ENCODE measurements at places on chromosomes 11 and 22.

- no peak for DNase-seq
These were observed 16.2 kb downstream of the OTOG start for GRCh38 chr11:17563231-17563646.

GRCh38 chr11:23123753-23124152 is 263.5 kb upstream of the CCDC179 start:
- no peak for DNase-seq

DNA sequence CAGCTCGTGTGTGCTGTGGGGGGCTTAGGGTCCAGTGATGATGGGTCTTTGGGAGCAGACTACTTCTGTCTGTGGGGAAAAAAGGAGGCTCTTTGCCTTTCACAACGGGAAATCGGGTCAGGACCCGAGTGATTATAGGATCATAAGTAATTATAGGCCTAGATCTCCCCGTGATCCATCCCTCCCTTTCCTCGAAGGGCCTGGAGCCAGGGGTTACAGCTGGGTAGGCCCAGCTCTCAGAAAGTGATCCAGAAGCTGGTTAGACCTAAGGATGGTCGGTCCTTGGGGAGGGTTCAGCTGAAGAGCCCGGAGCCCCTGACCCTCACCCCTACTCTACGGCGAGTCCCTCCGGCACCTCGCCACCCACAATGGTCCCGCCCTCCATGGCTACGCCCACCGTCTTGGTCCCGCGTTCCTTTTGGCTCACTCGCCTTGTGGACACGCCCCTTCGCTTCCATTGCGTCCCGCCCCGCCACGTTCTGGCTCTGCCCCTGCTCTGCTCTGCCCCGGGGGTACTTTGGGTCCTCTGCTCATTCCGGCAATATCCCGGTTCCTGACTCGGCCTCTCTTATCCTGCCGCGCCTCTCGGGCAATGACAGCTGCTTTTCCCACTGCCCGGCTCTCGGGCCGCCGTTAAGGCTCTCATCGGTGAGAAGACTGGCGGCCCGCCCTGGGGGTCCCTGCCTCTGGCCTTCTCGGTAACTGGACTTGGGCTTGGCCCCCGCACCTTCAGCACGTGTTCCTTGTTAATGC is 5.0 kb downstream of the IGSF22 start:
- DNase-seq: peak; percentile 33

GRCh38 chr11:68684385-68685356 is at the start of gene GAL:
TSS of gene GAL (plus strand) at chr11:68684544. CDS start at chr11:68684924, 380 bp downstream.
- no peak for DNase-seq

GRCh38 chr22:37121887-37122591 is 12.5 kb upstream of the TMPRSS6 start:
- no peak for DNase-seq

DNA sequence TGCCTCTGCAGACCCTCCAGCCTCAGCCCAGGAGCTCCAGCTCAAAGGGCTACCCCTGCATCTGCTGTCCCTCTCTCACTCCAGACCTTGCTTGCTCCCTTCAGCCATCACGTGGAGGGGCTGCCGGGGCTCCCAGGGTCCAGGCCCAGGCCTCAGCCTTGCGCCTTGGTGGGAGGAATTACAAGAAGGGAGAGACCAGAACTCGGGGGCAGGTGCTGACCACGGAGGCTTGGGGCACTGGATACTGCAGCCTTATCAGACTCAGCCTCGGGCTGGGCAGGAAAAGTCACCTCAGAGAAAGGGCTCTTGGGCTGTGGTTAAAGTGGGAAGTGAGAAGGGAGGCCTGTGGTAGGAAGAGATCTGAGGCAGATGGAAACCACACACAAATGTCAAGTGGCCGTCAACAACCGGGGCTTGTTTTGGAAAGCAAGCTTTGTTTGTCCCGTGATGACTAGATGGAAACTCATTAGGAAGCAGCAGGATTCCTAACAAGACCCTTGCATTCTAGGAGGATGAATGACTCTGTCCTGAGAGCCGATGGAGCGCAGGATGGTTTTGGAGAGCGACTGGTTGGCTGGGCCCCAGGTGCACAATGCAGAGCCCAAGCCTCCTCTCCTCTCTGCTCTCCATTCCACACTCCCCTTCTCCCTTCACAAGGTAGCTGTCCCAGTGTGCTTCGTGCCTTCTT is 1321.7 kb downstream of the TBC1D22A start:
- DNase-seq: no peak

DNA sequence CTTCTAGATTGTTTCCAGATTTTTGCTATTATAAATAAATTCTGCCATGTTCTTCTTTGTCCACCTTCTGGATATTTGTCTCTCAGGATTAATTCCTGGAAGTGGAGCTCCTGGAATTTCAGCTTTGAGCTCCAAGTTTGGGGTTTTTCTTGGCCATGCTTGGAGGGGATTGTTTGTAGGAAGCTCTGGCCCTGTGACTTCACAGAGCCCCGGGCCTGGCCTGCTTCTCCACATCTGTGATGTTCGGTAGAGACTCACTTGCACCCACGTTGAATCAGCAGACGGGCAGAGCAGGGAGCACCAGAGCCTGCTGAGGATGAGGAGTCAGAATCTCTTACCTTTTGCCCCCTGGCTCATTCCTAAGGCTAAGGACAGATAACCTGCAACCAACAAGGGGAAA is 35.7 kb downstream of the LRRC32 start:
- DNase-seq: no peak

DNA sequence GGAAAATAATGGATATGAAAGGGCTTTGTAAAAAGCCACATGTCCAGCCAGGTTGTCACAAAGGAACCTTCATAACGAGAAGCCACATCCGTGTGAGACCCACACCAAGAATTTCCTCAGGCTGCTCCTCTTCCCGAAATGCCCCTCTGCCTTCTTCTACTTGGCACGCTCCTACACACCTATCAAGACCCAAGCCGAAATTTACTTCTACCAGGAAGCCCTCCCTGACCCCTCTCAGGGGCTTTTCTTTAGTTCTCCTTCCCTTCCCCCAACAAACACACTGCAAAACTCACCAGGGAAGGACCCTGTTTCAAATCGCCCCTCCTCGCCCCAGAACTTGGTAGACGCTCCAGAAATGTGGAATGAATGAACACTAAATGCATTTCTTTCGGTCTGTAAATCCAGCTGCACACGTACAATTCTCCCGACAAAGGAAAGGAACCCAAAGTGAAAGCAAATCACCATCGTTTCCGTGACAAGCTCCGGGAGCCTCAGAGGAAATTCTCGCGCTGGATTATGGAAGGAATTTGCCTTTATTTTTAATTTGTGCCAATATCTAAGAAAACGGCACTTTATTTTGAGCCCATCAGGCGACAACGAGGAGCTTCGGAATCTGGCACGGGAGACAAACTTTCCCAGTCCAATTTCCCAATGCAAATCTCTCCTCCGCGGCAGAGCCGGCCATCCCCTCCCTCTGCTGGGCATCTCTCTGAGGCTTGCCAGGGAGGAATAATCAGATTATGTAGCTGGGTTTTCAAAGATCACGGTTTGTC is 13.2 kb upstream of the SHISAL1 start:
- no peak for DNase-seq

- DNase-seq: no peak
These were observed 583 bp upstream of the PKP3 start for GRCh38 chr11:393219-394033.

- DNase-seq: no peak
These were observed 7.5 kb downstream of the ALDH3B2 start for GRCh38 chr11:67666676-67667489.

DNA sequence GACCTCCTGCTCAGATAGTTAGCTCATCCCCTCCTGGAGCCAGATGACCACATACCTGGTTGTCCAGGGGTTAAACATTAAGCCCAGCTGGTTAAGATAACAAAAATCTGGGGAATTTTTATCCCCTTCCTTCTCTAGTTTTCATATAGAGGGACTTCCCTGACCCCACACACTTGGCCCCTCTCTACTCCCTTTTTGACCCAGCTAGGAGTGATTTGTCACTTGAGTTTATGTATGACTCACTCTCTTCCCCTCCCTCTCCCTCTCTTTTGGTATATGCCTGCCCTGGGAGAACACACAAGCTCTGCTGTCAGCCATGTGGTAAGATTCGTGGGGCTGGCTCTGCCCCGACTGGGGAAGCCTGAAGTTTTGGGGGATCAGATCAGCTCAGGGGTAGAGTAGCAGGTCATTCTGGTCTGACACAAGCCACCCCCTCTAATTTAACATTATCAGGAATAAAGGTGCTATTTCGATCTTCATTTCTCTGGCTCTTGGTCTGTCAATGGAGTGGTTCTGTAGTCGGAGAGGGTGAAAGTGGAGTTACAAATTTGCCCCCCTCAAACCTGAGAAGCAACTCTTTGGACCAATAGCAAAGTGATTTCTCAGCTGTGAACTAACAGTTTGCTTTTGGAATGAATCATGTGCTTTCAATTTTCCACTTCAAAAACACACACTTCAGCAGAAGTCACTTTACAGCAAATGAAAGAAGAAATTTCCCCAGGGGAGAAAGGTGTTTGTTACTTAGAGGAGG is 415.3 kb upstream of the CADM1 start:
- no peak for DNase-seq

DNA sequence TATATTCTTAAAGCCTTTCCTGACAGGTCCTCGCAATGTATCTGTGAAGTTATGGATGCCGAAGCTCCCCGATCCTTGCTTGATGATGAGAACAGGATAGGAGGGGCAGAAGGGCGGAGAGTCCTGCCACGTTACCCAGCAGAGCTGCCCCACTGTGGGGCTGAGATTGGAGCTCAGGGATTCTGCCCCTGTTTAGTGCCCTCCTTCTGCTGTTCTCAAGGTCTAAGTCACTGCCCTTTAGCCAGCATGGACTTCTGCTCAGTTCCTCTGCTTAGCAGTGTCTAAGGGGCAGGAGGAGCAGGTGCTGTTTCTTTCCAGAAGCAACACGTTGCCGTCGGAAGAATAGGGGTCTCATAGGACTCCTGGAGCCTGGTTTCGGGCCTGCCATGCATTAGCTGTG is 164.2 kb upstream of the B3GAT1 start:
- DNase-seq: no peak

DNA sequence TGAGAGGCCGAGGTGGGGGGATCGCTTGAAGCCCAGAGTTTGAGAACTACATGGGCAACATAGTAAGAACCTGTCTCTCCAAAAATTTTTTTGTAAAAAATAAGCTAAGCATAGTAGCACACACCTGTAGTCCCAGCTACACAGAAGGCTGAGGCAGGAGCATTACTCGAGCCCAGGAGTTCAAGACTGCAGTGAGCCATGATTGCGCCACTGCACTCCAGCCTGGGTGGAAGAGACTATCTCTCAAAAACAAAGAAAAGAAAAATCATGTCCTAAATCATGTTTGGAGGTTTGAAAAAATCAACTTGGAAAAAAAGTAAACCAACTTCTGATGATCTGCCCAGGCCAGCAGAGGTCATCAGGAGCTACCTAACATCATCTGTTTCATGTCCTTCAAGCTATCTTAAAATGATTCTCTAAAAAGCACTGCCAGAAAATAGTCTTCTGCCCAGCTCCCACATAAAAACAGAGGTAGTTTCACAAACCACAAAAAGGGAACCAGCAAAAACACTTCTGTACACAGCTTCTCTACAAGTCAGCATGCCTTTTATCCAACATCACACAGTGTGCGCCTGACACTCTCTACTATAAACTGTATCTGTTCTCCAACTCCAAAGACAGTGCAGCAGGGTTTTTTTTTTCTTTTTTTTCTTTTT is 165.0 kb downstream of the SOX6 start:
- no peak for DNase-seq

GRCh38 chr22:43740587-43741270 is 71.4 kb downstream of the EFCAB6 start:
- no peak for DNase-seq

- DNase-seq: no peak
These were observed 521 bp downstream of the PES1 start for GRCh38 chr22:30591191-30591587.

- no peak for DNase-seq
These were observed 6.3 kb downstream of the AKIP1 start for GRCh38 chr11:8917157-8917825.
